Prostate gland (tissue), 2 donors: ENCODE measurements at places on chromosomes 5 and 9.

- DNase-seq, result no peak
Observed at GRCh38 chr9:5099466-5099865, 86.0 kb downstream of the INSL6 start.

DNA sequence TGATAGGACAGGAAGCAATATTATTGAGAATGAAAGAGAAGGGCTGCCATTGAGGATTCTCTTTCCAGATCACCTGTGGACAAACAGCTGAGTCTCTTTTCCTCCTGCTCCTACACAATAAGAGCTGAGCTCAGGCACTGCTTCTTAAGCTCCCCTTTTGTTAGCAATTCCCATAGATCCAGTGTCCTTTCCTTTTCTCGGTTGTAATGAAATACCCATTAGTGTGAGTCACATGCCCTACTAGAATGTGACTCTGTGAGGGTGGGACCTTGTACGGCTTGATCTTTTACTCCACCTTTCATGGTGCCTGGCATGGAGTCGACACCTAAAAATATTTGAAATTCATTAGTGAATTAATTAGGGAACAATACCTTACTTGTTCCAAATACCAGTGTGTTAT lies 269.2 kb downstream of the NR3C1 start:
- no peak for DNase-seq

DNA sequence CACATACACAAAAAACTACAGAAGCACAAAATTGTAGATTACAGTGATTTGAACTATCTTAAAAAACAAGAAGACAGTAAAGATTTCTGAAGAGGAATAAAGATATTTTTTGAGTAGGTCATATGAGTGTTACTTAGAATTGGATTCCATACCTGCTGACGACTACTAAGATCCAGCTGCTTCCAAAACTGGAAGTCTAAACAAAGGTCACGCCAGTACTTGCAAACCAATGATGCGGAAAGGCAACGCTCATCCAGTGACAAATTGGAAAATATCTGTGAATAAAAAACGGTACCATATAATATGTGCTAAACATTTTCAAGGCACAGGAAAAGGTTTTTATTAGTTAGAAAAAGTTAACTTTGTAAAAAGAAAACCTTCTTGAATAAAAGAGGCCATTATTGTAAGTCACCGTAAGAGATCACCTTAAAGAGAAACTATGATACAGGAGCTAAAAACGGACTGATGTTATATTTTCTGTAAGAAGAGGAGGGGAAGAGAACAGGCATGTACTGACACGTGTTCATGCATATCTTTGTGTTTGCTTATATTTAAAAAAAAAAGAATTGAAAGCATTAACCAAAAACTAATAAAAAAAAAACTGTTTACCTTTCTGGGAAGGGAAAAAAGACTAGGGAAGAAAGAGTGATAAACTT lies 14.1 kb downstream of the FBXL17 start:
- DNase-seq, result no peak

DNA sequence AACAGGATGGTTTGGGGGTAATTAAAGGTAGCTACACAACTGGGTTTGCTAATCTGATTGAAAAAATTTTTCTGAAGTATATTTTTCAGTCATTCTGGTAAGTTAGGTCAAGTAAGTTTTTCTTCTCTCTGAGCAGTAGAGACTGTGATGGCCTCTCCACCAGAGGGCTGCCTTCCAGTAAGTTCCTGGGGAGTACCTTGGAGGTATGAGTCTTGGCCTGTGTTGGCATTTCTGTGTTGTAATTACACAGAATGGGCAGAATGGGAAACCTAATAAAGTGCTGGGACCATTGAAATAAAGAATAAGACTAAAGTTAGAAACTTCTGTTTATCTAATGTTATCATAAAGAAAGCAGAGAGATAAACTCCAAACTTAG lies 430.8 kb downstream of the ARHGEF28 start:
- peak; percentile 60 for DNase-seq

DNA sequence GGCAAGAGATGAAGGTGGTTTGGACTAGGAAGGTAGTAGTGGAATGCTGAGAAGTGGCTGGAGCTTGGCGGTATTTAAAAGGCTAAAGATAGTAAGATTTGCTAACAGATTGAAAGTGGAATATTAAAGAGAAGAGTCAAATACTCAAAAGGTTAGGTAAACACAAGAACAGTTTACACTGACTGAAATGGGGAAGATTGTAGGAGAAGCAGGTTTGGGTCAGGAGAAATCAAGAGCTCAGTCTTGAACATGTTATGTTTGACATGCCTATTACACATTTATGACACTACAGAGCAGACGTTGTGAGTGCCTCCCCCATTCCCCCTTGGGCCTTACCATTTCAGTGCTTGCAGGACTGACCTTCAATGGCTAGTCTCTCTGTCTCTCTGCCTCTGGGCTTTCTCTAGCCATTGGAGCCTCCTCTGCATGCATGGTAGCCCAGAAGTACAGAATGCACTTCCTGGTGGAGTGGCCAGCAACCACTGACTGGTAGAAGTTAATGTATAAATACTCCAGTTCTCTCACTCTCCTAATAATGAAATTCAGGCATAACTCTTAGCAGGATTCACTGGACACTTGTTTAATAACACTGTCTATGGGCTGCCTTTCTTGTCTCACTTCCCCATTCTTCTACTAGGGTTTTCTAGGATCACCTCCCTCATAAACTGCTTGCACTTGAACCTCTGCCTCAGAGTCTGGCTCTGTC lies 56.8 kb downstream of the HMGCS1 start:
- no peak for DNase-seq

- no peak for DNase-seq
Observed at GRCh38 chr5:76638479-76638878, 15.3 kb upstream of the F2RL2 start.

DNA sequence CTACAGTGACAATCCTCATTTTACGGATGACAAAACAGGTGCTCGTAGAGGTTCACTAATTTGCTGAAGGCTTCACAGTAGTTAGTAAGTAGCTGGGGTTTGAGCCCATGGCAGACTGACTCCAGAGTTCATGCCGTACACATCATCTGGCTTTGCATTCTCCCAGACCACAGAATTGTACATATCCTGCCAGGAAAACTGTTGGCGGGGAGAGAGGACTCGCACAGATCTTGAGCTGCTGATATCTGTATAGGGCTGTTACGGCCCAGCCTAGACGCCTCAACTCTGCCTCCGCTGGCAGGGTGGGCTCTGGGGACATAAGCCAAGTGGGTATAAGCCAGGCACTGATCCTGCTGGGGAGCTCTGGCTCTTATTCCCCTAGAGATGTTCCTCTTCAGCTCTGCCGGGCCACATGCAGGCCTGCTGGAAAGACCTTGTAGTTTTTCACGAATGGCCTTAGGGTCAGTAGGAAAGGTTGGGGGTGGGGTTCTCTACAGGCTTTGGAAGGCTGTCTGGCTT lies 16.3 kb downstream of the LARP1 start:
- DNase-seq, result peak; percentile 10

DNA sequence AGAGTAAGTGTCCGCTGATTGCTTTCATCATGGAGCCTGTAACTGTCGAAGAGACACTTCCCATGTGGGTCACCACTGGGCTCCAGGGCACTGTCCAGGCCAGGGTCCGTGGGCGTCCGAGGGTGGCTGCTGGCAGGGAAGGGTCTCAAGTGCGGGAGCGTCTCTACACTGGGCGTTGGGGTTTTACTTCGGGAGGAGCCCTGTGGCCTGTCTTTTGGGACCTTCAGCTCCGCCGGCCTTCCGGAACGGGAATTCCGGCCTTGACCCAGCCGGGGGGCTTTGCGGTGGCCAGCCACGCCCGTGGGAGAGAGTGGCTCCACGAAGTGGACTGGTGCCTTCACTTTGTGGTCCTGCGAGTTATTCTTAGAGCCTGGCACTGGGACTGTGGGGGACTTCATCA lies 86.2 kb downstream of the CAMSAP1 start:
- no peak for DNase-seq

DNA sequence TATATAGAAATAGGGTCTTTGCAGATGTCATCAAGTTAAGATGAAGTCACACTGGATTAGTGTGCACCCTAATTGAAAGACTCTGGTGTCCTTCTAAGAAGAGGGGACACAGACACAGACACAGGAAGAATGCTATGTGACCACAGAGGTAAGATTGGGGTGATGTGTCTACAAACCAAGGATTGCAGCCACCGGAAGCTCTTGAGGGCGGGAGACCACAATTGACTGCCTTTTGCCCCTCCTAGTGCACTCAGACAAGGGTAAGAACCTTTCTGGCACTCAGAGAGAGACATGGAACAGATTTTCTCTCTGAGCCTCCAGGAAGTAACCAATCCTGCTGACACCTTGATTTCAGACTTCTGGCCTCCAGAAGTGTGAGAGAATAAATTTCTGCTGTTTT lies 51.2 kb upstream of the ARAP3 start:
- DNase-seq, result no peak

DNA sequence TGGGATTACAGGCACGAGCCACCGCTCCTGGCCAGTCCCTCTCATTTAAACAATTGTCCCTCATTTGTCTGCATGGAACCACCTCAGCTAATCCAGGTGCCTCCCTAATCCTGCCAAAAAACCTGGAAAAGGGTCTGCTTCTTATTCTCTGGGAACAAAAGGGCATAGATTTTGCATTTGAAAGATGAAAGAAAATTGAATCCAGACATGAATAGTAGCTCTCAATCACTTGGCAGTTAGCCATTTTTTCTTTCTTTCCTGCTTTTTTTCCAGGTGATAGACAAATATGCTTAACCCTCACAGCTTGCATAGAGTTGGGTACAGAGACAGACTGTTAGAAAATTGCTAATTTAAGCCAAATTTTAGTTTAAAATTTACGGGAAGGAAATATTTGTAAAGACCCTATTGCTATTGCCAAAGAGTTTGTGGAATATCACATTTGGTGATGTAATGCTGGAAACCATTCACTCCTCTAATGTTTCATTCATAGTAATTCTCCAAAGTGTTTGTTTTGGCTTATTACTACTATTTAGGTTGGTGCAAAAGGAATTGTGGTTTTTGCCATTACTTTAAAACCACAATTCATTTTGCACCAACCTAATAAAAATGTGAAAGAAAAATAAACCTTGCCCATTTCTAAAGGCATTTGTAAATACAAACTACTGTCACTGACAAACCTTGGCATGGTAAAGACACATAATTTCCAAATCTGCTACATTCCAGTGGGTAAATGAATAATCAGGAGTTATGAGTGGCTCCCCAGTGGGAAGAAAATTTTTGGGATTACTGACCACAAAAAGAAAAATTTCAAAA lies 80.5 kb upstream of the JAK2 start:
- no peak for DNase-seq
